ENCODE measurements at places on chromosomes 11 and 22.
A peak's percentile ranks its signal among the peaks of the same experiment; 100 is the strongest.

DNA sequence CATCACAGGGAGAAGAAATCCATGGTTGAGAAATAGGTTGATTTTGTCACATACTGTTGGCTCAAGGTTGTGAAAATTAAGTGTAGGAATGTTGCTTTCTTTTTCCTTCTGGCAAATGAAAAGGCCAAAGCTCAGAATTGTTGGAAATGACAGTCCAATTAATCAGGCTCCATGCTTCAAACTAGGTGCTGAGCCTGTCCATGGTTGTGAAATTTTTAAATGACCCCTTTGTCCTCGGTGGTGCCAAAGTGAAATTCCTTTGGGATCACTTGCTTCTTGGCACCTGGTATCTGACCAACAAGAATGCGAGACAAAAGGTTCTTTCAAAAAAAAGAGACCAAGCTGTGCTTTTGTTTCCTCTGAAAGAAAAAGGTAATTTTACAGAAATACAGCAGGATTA lies 451.9 kb downstream of the ETS1 start:
- peak; percentile 7 for DNase-seq

- no peak for DNase-seq
Measured at GRCh38 chr22:30397656-30398635, 1.1 kb downstream of the SEC14L2 start.

- DNase-seq, result no peak
Measured at GRCh38 chr11:8047382-8047781, 33.6 kb upstream of the TUB start.

GRCh38 chr22:40240686-40241085 lies 63.0 kb downstream of the TNRC6B start:
- DNase-seq, result no peak

- DNase-seq, result no peak
Measured at GRCh38 chr11:108624196-108624925, 30.8 kb upstream of the EXPH5 start.
